Activated naive CD4-positive, alpha-beta T cell treated with anti-CD3 and anti-CD28 coated beads for 36 hours (primary cell): ENCODE measurements at places on chromosomes 11 and 22.
A peak's percentile ranks its signal among the peaks of the same experiment; 100 is the strongest.

DNA sequence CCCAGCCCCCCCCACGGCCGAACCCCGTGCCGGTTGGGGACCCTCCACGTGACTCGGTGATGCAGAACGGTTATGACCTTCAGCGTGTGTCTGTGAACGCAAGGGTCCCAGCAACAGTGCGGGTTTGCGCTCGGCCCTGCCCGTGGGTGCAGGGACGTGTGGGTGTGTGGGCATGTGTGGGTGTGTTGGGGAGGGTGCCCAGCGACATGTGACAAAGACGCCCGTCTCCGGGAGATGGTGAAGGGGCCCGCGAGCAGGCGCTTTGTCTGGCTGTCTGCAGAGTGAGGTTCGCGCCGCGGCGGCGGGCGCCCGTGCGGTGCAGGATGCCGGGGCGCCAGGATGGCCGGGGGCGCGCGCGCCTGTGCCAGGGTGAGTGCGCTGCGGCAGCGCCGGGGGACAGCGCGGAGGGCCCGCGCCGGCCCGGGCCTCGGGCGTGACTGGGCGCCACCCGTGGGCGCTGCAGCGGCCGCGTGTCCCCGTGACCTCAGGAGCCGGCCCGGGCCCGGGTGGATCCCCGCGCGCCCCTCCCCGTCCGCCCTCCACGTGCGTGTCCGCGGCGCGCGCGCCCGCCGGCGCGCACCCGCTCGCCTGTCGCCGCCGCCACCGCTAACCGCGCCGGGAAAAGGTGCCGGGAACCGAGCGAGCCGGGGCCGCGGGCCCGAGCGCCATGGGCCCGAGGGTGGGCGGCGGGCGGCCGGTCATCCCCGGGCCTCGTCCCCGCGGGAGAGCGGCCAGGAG is at the start of gene LRFN4:
LRFN4 (plus strand) TSS at position 569 of the 738 bp plus-strand sequence. CDS start 681 bp downstream, outside the sequence.
- peak; percentile 28 for DNase-seq

GRCh38 chr11:792873-793272 is 3.0 kb upstream of the CEND1 start:
- DNase-seq, result no peak

DNA sequence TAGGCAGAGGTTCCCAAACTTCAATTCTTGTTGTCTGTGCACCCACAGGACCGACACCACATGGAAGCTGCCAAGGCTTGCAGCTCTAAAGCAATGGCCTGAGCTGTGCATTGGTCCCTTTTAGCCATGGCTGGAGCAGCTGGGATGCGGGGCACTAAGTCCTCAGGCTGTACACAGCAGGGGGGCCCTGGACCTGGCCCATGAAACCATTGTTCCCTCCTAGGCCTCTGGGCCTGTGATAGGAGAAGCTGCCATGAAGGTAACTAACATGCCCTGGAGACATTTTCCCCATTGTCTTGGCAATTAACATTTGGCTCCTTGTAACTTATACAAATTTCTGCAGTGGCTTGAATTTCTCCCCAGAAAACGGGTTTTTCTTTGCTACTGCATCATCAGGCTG is 43.6 kb upstream of the SLC6A5 start:
- no peak for DNase-seq

- no peak for DNase-seq
Observed at GRCh38 chr11:68940651-68941323, 37.1 kb downstream of the IGHMBP2 start.

- no peak for DNase-seq
Observed at GRCh38 chr11:66316849-66317251, at the start of gene CD248. Gene CD248, minus strand, starts transcription at chr11:66317044. Its CDS starts 17 bp downstream, at chr11:66317027.

DNA sequence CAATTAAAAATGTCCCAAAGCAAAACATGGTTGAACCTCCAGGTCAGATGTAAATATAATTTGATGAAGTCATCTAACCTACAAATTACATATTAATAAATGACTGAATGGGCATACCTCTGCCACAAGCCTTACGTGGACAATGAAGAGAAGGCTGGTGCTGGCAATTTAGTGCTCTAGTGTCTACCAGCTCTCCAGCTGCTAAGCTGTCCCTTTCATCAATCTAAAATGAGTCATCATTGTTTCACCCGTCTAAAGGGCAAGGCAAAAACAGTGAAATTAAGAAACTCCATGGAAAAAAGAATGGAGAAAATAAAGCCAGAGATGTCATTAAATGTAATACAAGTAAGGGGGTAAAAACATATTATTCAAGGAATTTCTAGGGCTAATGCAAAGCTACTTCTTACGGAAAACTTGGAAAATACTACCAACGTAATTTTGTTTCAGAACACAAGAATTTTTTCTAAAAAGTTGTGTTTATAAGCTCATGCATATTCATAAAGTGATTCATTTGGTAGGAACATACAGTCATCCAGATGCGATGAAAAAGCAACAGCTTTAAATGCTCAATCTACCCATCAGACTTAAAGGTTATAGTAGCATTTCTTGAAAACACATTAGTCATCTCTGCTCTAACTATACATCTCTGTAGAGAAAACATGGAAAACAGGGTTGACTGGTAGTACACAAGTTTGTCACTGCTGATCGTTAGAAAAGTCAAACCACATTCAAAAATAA is 71.5 kb downstream of the SIK3 start:
- DNase-seq, result peak; percentile 16

DNA sequence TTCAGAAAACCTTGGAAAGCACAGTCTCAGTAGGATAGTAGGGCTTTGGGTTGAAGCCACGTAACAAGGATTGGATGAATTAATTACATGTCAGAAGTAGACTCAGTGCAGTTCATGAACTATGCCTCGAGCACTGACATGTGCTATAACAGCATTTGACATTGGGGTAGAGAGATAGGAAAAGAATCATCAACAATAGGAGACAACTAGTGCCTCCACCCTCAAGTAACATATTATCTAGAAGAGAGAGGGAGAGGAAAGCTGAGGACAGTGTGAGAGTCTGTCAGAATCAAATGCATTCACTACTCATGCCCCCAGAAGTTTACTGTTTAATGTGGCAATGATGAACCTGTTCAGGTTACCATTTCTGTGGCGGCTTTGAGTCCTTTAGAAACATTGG is 26.4 kb downstream of the MMP13 start:
- DNase-seq, result no peak

- DNase-seq, result no peak
Observed at GRCh38 chr11:108965306-108966001, 300.6 kb downstream of the DDX10 start.

- DNase-seq, result no peak
Observed at GRCh38 chr11:60164550-60165075, 18.3 kb downstream of the MS4A6A start.

DNA sequence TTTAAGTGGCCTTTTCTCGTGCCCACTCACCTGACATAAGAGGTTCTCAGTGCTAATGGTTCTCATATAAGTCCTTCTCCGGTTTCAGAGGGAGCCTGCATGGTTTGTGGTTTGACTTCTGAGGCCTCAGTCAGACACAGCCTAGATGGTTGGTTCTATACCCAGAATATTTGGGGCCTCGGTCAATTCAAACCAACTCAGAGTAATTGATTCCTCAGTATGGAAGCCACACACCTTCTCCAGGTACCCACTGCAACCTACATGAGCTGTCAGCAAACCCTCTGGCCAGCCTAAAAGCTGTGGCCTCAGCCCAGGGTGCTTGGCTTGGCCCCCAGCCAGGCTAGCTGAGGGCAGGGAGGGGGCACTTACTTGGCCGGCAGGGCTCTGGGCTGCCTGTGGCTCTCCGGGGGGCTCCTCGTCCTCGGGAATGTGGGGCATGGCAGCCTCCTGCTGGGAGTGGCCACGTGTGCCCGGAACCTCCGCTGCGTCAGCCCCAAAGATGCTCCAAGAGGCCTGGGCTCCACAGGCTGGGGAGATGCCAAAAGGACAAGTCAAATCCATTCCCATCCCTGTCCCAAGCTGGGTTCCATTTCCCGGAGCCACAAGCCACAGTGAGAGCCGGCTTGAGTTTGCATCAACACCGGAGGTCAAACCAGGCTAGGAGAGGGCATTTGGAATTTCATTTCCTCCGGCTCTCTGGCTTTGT is 41.7 kb downstream of the IRAG1 start:
- no peak for DNase-seq

GRCh38 chr11:35842958-35843357 is 100.9 kb upstream of the LDLRAD3 start:
- no peak for DNase-seq

DNA sequence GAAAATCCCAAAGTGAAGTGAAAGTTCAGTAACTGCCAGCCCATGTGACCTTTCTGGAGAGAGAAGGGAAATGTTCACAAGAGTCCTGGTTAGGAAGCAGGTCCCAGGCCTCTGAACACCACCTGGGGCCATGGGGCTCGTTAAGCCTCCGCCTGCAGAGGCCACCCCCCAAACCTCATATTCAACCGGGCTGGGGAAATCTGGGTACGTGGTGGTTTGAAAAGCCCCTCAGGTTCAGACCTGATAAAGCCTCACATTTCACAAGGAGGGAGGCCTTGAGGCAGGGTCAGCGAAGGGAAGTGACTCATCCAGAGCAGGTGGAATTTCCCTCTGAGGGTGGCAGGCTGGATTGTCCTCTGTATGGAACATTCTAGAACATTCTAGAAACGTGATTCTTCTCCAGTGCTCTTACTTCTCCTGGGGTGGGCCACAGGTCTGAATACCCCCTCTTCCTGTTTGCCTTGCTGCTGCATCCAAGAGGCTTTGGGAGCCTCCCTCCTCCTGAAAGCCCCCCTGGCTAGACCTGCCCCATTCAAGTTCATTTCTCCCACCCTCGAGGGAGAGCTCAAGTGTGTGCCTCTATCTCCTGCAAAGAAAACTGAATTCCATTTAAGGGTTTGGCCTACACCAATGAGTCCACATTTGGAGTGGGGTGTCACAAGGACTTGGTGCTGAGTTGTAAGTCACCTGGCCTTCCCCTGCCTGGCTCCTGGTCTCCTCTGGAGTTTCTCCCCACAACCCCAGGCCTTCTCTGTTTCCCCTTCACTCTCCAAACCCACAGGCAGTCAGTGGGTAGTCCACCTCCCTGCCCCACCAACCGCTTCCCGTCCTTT is 6.3 kb downstream of the FXYD2 start:
- peak; percentile 83 for DNase-seq

DNA sequence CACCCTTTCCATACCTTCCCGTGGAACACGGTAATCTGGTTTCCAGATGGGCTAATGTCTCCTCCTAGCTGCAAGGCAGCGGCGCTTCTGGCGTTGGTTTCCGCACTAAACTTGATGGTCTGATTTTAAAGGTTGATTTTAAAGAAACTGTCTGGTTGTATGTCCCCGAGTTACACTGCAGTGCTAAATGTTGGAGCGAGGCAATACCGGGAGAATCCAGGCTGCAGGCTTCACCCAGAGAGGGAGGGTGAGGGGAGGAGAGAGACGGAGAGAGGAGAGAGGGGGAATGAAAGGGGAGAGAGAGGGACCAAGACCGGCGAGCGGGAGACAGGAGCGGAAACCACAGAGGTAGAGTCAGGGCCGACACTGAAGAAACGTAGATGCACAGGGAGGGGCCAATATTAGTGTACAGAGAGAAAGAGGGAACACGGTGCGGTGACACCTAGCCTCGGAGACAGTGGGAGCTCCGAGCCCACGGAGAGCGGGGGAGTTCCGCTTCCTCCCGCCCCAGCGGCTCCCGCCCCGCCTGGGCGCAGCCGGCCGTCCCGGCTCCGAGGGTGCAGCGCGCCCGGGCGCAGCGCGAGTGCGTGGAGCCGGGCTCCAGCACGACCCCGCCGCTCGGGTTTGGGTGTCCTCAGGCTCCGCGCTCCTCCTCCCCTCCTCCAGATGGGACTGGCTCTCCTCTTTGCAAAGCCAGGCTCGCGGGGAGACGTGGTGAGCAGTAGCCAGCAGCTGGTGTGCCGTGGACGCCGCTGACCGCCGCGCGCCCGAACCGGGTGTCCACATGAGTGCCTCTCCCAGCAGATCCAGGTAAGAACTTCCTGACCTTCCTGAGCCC is 71.9 kb upstream of the GRAMD1B start:
- DNase-seq, result peak; percentile 71

DNA sequence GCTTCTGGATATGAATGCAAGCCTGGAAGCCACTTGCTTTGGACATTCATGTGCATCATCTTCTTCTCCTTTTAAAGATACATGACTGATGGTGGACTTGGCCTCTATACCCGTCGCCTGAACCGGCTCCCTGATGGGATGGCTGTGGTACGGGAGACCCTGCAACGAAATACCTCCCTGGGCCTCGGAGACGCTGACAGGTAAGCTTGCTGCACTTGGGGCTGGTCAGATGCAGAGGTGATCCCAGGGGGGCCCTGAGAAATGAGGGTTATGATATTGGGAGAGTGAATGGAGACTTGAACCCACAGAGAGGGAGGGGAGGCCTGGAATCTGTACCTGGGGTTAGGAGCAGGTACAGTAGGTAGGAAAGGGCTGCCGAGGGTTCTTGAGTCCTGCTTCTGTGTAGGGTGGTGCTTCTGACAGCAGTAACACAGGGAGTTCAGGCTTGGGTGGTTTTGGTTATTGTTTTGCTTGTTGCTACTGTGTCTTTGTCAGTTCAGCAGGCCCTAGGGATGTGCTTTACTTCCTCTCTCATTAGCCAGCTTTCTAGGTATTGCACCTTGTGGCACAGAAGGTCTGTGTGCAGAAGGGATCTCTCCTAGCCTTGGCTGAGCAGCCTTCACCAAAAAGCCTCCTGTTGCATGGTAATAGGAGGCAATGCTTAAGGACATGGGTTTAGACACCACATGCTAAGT is 176.1 kb downstream of the DBX1 start:
- no peak for DNase-seq

DNA sequence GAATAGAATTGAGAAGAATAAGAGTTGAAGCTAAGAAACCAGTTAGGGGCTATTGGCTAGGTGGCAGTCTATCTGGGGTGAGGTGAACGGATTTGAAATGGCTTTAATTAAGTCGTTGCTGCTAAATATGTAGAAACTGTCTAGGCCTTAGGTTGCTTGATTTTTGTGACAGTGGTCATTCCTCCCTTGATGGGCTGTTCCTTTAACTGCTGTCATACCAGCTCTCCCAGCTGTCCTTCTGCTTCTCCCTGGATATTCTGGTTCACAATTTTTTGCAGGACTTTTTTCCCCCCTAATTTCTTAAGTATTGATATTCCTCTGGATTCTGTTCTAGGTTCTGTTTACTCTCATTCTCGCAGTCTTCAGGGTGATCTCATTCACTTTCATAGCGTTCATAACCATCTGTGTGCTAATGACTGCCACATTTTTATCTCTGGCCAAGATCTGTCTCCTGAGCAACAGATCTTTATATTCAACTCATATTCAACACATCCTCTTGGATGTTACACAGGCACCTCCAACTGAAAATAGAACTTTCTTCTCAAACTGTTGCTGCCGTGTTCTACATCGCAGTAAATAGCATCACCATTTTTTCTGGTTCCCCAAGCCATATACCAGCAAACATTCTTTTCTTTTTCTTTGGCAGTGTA is 134.1 kb downstream of the UVRAG start:
- DNase-seq, result no peak
